Smooth muscle cell of the brain vasculature (primary cell): ENCODE measurements at places on chromosomes 2 and 18.

DNA sequence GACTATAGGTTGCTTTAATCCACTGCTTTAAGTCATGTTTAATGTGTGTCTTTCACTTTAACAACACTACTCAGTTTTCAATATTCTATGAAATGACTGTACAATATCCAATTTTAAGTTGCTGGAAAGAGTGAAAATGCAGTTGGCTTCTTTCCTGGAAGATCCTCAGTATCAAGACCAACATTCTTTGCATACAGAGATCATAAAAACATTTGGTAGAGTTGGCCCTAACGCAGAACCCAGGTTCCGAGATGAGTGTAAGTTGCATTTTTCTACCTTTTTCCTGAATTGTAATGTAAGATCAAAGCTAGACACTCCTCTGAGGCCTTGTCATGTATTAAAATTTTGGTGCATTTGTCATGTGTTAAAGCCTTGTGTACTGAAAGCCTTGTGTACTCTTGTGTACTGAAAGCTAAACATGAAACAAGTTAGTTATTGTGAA, 42.9 kb upstream of the TNFRSF11A start:
- DNase-seq, result no peak

DNA sequence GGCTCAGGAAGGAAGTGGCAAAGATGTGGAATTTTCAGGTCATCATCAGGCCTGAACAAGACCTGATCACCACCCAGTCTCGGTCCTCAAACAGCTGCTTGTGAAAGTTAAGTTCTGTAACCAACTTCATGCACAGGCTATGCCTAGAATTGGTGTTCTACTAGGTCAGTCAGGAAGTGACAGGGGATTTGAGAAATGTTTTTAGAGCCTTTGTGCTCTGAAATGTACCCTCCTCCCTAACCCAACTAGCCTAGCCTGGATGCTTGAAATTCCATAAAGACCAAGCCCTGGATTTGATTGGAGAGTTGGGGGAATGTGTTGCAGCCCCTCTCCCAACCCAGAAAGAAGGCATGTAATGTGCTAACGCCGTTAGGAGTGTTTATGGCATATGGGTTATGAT, 63.3 kb downstream of the TGOLN2 start:
- no peak for DNase-seq

GRCh38 chr2:199197448-199197847, 260.3 kb downstream of the SATB2 start:
- no peak for DNase-seq

- no peak for DNase-seq
Measured at GRCh38 chr18:25332002-25332401, 20.0 kb downstream of the ZNF521 start.

DNA sequence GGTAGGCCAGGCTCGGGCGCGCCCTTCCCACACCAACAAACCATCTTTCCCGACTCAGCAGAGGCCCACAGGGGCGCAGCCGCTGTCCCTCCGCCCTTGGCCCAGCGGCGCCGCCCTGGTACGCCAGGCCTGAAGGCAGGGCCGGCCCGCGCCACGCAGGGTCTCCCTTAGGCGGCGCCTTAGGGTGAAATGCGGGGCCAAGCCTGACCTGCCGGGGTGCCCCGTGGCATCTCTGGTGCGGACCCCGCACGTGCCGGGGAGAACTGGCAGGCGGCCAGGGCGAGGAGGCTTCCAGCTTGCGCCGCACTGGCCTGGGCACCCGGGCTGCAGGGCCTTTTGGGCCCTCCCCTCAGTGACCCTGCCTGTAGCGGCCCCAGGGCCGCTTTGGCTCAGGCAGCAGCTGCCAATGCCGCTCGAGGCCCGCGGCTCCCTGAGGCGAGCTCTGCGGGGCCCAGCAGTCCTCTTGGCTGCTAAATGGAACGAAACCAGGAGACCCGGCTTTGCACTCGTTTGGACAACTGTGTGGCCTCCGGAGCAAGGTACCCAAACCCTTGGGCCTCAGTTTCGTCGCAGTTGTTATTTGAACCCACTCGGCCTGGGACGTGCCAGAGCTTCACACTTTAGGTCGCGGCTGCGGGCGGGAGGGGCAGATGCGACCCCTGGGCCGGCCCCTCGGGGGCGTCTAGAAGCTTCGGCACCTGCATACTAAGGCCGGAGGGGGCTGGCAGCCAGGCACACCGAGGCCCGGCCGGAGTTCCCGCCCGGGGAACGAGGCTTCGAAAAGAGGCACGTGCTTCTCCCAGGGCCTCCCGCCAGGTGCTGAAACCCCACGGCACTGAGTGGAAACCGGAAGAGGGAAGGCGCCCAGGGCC, 8.5 kb downstream of the OTX1 start:
- DNase-seq, result no peak

DNA sequence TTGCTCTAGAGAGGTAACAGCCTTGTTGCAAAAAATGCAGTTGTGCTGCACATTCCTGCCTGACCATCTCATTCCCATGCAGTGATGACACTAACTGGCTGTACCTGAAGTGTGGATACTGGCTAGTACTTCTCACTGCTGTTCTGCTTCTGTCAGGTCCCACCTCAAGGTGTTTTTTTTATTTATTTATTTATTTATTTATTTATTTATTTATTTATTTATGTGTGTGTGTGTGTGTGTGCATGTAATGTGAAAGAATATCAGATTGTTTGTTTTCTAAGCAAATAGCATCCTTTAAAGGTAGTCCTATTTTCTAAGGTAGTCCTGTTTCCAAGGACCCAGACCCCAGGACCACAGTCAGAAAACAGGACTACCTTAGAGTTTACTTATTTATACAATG, 87.2 kb upstream of the SYT4 start:
- no peak for DNase-seq

DNA sequence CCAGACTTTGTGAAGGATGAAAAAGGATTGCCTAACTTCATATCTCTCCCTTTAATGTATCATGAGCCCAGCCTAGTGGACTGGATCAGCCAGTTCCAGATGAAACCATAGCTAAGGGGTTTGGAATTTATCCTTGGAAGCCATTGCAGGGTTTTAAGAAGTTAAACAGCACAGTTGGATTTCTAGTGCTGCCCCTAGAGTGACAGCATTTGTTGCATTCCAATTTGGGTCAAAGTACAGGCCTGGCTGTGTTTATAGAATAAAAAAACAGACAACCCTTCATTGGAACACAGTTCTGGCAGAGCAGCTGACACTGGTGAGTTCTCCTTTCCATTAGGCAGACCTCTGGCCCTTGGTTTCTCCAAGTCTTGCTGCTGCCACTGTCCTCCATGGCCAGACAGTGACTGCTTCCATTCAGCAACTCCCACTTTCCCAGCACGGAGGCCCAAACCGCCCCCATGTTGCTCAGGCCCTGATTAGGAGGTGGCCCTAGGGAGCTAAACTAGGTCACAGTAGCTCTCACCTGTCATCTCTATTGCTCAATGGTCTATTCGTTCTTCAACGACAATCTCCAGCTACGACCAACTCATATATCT, 8.0 kb downstream of the GPR39 start:
- peak; percentile 37 for DNase-seq

DNA sequence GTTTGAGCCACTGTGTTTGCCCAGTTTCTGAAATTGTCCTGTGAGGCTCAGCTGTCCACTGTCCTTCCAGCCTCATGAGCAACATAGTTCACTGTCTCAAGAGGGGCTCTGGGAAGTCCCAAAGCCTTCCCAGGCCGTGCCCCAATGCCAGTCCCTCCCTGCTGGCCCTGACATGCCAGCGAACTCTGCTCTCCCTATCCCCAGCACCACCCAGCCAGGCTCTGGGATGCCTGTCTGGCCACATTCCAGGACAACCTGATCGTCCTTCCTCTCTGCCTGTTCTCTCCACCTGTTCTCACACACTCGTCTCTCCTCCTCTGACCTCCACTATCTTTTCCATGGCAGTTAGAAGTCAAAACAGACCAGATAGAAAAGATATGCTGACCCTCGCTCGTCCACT, 278.0 kb upstream of the ID2 start:
- DNase-seq, result no peak

- DNase-seq, result no peak
Measured at GRCh38 chr2:39243469-39244123, at the start of gene CDKL4. TSS of gene CDKL4 (minus strand) at chr2:39243970.

DNA sequence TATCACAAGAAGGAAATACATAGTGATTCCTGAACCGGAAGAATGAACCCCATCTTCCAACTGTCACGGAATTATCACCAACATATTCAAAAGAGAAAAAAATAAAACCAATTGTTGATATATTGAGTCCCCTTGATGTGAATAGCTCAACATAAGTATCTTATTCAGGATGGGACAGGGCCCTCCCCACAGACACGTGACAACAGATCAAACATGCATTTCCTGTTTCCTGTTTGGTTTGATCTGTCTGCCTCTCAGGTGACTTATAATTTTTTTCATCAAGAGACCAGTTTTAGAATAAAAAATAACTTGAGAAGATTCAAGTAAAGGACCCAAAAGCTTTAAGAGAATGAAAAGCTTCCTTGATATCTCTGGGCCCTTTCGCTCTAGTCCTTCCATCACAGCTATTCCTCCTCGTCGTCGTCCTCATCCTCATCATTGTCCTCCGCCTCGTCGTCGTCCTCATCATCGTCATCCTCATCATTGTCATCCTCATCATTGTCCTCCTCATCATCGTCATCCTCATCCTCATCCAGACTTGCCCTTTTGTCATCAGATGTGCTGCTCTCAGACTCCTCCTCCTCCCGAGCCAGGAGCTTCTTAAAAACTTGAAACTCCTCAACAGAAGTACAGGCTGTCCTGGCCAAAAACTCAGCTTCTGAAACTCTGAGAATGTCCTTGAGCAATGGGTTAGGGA, 6.3 kb downstream of the MTERF4 start:
- DNase-seq, result no peak

DNA sequence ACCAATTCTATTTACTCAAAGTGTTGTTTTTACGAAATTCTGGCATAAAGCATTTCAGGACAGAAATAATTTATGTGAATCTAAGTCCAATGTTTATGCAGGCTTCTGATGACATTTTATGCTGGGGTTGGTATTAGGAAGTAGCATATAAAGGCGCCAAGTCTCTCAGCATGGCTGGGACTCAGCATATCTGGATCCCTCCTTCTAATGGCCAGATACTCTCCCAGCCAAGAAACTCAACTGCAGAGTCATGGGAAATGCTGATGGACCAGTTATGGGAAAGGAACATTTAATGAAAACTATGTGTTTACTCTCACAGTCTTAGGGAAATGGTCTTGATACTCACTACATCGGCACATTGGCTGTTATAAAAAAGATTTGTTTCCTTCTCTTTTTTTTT, 392.2 kb downstream of the ARHGAP15 start:
- no peak for DNase-seq

DNA sequence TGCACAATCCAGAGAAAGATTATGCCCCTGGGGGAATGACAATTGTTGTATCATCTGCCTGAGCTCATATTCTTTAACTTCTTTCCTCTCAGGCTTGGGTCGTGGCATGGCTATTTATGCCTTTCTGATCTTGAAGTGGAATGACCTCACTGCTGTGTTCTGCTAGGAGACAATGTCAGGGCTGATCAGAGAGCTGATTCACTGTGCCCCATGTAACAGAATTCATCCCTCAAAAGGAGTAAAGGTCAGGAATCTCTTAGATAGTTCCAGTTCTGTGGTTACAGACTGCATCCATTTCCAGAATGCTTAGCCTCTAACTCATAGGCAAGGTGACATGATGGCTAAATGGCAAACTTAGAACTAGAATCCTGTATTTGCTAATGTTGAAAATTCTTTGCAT, 511.7 kb upstream of the CNTNAP5 start:
- DNase-seq, result no peak

DNA sequence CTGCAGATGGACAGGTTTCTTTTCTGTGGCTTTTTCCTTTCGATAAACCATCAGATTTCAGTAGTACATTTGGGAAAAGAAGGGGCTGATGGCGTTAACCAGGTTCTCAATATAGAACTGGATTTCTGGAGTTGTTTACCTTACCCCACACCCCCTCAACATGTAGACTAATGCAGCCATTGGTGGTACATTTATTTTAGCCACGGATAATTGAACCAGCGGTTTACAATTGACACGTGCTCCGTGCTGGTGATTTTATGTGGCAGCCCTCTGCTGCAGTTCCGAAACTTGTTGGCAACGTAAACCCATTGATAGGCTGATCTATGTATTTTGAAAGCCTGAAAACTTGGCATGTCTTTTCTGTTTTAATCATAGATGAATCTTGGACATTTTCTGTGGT, 5.4 kb downstream of the SOX11 start:
- no peak for DNase-seq

GRCh38 chr18:9826685-9827084, 59.1 kb upstream of the TXNDC2 start:
- no peak for DNase-seq

GRCh38 chr2:60567919-60568768, 14.7 kb upstream of the BCL11A start:
- DNase-seq, result no peak

DNA sequence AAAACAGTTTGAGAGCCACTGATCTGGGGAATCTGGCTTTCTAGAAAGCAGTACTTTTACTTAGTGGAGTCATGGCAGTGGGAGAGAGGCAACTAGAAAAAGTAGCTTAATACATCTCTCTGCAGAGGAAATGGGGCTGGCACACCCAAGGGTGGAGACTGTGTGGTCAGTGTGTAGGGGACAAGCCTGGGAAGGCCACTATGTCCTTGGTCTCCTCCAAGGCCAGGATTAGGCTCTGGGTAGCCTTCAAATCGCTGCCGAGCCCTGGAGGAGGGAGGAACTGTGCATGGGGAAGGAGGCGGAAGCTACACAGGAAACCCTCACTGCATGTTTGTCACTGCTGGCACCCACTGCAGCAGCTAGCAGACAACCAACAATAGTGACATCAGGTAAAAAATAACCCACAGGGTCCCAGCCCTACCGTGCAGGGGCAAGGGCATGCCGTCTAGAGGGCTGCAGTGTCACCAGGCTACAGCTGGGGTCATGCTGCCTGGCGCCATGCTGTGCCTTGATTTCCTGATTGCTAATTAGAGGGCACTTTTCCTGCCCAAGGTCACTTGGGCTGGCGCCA, 34.8 kb downstream of the LBH start:
- no peak for DNase-seq

DNA sequence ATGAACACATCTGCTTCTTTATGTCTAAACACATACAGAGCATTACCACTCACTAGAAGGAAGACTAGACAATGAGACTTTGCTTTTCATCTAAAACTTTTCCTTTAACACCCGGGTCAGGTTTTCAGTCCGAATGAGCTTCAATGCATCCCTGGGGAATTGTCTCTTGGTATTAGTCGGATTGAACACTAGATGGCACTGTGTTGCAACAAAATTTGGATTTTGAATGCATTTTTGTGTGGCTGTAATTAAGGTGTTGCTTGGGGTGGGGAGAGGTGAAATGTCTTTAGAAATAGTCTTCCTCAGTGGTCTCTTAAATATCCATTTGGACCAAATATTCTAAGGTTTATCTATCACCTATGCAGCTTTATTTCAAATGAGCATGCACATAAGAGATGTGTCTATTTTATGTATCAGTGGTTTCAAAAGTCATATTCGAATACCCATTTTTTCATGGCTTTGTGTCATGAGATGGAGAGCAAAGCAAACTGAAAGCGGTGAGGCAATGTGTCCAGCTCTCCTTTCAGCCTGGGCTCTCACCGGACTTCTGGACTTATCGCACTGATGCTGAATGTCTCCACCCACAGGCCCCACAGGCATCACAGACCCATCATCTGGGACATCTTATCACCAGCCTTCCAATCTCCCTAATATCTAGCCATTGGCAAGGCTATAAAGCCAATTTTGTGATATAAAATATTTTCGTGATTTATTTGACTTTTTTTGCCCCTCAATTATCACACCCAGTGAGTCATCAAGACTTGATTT, 510.3 kb downstream of the RNF144A start:
- DNase-seq, result peak; percentile 17
